ENCODE measurements at places on chromosomes 4 and X.

- no peak for DNase-seq
Measured at GRCh38 chr4:12270546-12270945, 841.9 kb upstream of the HS3ST1 start.

DNA sequence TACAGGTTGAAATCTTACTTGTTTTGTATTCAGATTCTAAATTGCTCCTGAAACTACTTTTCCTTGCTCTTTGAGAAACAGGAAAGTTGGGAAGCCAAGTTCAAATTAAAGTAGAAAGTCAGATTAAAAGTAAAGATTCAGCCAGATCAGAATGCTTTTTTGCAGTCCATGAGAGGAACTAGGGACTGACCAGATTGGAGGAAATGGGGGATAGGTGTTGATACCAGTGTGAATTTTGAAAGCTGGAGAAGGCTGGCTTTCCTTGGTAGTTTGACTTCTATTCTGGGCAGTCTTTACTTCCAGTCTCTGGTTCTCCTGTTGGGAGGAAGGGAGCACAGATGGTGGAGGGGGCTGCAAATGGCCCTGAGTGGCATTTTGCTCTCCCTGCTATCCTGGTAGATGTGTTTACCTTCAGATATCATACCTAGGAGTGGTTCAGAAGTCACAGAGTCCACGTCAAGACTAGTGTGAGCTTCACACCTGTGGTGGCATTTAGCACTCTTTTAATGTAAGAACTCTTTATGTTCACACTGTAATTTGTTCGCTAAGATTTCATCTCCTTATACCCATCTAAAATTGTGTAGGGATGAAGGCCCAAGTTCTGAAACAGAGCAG, 68.8 kb downstream of the FNIP2 start:
- DNase-seq = no peak

DNA sequence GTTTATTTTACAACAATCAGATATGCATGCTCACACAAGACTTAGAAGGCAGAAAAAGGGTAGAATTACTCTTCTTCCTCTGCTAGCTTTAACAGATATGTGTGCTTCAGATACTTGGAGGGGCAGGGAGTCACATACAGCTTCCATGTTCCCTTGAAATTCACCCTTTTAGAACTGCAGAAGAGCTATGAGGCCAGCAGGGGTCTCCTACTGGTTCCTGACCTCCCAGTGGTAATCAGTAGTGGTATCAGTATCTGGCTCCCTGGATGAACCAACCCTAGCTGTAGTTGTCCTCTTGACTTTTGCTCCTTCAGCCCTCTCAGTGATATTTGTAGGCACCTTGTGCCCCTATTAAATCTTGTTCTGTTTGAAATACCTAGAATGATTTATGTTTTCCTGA, 81.5 kb downstream of the RCHY1 start:
- DNase-seq = peak; percentile 0

DNA sequence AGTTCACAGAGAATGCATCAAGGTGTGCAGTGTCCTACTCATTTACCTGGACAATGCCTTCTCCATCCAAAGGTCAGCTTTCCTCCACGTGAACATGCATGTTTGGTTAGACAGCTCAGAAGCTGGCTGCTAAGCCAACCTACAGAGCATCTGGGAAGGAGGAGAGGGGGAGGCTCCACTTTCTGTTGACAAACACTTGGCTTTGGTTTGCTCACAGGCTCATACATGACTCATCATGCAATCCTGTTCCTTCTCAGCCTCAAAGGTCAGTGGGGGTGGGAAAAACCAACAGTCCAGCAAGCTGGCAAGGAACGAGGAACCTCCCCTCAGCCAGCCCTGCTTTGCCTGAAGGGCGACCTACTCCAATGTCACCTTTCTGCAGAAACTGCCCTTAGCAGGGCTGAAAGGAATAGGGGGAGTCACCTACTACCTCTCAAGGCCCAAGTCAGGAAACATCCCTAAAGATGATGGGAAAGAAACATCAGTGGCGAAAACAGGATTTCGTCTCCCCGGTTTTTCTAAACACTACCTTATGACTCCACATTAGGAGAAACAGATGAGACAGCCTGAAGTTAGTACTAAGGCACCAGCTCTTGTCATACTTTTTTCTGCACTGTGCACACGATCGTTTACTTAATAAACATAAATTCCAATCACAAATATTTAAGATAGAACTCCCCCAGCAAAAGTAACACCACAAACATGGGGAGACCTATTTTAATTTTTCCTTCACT, 37.9 kb downstream of the RELL1 start:
- no peak for DNase-seq

DNA sequence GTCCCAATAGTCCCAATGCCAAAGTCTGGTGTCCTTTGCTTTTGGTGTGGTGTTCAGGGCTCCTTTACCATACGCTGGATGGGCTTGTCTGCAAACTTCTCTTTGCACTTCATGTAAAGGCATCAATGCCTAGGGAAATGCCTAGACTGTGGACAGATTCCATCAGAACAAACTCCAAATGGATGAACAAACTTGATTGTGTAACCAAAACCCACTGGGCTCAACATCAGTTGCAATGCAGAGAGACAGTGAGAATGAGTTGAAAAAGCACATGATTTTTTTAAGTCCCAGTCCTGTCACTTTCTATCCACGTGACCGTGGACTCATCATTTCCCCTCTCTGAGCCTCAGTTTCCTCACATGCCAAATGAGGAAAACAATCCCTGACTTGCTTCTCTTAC, 4.9 kb downstream of the ATP1B4 start:
- no peak for DNase-seq

- DNase-seq = no peak
Measured at GRCh38 chrX:45622538-45622937, 421.9 kb upstream of the DIPK2B start.

- no peak for DNase-seq
Measured at GRCh38 chrX:13938051-13938828, 91.5 kb downstream of the GEMIN8 start.

DNA sequence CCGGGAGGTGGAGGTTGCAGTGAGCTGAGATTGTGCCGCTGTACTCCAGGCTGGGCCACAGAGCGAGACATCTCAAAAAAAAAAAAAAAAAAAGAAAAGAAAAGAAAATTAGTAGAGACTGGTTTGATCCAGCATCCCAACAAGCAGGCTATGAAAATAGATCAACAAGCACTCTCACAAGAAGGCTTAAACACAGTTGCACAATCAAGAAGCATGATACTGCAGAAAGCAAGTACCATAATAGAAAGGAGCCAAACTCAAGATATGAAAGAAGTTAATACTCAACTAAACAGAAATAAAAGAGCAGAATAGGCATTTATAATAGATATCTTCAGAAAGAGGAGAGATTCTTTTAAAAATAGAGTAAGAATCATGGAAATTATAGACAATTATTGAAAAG, 10.6 kb downstream of the TLR6 start:
- no peak for DNase-seq

GRCh38 chrX:111052478-111052877, 43.5 kb upstream of the PAK3 start:
- no peak for DNase-seq

GRCh38 chrX:9698576-9698975, 67.1 kb downstream of the GPR143 start:
- no peak for DNase-seq

GRCh38 chr4:16674082-16674481, 224.4 kb downstream of the LDB2 start:
- no peak for DNase-seq

GRCh38 chrX:52140020-52140419, 44.7 kb upstream of the MAGED4 start:
- no peak for DNase-seq

GRCh38 chr4:145414226-145414625, 67.4 kb upstream of the SMAD1 start:
- DNase-seq = no peak

- no peak for DNase-seq
Measured at GRCh38 chr4:26360864-26361263, 40.0 kb downstream of the RBPJ start.

DNA sequence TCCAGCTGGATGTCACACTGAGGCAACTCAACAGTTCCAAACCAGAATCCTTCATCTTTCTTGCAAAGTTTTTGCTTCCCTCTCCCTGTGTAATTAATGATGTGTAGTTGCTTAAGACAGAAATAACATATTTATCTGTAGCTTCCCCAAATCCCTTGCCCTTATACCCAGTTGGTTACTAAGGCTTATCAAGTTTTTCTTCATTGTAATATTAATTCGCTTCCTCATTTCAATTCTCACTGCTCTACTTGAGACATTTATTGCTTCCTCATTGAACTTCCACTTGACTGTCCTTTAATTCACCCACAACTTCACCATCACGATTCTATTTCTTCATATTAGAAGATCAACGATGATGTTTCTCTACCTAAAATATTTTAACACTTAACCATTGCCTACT, 386.6 kb upstream of the CPEB2 start:
- DNase-seq = no peak

DNA sequence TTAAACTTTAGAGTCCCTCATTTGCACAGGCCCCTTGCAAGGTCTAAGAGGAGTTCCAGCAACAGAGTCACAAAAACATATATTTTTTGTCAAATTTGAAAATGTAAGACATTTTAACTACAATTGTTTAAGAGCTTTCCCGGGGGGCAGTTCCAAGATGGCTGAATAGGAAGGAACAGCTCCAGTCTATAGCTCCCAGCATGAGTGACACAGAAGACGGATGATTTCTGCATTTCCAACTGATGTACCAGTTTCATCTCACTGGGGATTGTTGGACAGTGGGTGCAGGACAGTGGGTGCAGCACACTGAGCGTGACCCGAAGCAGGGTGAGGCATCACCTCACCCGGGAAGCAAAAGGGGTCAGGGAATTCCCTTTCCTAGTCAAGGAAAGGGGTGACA, 71.4 kb upstream of the NMU start:
- no peak for DNase-seq

- no peak for DNase-seq
Measured at GRCh38 chrX:38249965-38250364, 29.3 kb upstream of the SRPX start.

GRCh38 chrX:155242300-155242699, 22.0 kb downstream of the RAB39B start:
- DNase-seq = no peak

DNA sequence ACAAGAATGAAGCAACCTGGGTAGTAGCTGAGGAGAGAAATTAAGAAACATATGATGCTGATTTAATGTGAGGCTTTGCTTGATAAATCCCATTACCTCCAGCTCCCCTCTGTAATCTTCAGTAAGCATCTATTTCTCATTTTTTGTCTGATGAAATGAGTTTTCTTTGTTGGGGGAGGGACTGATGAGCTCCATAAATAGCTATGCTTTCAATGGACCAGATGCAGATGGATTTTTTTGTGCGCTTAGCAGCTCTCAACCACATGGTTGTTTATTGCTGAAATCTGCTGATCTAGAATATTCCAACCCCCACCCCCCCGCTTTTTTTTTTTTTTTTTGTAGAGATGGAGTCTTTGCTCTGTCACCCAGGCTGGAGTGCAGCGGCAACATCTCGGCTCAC, 1082.0 kb downstream of the RAPGEF2 start:
- DNase-seq = no peak

GRCh38 chr4:146212781-146213180, 1.6 kb upstream of the REELD1 start:
- no peak for DNase-seq

GRCh38 chr4:119540249-119540648, 88.4 kb downstream of the PDE5A start:
- DNase-seq = no peak

GRCh38 chrX:73448379-73448778, 1.5 kb downstream of the CDX4 start:
- no peak for DNase-seq

DNA sequence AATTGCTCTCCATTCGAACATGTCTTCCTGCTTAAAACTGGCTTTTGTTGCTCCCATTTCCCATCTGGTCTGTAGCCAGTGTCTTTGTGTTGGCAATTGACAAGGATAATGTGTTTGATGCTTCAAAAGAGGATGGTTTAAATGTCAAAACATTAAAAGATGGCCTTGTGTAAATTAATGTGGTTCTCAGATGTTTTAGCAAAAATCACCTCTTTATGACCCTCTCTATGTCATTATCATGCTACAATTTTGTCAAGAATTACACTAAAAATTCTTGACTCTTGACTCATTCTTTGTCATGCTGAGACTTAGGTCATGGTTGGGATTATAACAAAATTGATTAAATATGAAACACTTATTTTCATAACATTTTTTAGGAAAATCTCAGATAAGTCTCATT, 47.4 kb downstream of the TMEM131L start:
- no peak for DNase-seq

- no peak for DNase-seq
Measured at GRCh38 chr4:78058591-78059523, 1.7 kb downstream of the FRAS1 start.

- no peak for DNase-seq
Measured at GRCh38 chr4:87633243-87633642, 16.8 kb upstream of the DMP1 start.

DNA sequence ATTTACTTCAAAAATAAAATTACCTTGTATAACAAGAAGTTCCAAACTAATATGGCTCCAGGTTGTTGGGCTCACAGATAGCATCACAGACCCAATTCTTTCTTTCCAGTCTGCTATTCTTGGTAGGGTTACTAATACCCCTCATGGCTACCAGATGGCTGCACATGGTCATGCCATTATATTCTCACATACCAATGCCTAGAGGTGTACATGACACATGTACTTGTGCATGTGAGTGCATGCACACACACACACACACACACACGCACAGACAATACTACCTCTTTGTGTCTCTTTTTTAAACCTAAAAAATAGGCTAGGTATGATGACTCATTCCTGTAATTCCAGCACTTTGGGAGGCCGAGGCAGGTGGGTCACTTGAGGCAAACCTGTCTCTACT, 31.1 kb downstream of the FBXO8 start:
- no peak for DNase-seq

GRCh38 chr4:24858026-24858425, 54.8 kb downstream of the CCDC149 start:
- DNase-seq = no peak

DNA sequence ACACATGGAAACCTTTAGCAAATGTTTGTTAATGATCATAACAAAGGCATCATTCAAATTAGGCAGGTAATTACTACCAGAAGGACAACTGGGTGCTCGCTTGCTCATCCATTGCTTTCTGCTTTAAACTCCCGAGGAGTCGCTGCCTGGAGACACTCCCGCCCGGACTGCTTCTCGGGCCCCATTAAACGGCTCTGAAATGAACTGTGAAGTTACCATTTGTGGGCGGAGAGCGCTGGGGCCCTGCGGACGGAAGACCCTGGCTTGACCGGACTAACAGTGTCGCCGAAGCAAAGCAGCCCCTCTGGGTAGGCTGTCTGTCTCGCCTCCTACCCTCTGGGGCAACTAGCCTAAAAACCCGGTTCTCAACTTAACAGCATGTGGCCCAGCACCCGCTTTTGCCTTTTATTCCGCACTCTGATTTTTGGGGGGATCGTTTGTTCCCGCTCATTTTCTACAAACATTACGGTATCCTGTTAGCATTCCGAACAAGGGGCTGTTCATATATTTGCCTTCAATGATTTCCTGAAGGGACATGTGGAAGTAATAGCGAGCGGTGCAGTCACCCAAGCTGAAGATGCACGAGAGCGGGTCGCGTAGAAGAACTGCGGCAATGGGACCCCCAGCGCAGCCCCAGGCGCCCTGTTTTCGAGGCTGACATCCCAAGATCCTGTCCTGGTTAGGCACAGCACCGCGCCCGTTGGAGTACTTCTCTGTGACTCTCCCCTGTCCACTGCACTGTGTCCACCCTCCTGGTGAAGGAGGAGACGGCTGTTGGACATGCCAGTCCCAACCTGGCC, 1.6 kb upstream of the PDGFRA start:
- DNase-seq = no peak
